ENCODE measurements at places on chromosomes 7 and 10.

- DNase-seq, result no peak
These were observed 180.0 kb downstream of the HDAC9 start for GRCh38 chr7:18675579-18675978.

DNA sequence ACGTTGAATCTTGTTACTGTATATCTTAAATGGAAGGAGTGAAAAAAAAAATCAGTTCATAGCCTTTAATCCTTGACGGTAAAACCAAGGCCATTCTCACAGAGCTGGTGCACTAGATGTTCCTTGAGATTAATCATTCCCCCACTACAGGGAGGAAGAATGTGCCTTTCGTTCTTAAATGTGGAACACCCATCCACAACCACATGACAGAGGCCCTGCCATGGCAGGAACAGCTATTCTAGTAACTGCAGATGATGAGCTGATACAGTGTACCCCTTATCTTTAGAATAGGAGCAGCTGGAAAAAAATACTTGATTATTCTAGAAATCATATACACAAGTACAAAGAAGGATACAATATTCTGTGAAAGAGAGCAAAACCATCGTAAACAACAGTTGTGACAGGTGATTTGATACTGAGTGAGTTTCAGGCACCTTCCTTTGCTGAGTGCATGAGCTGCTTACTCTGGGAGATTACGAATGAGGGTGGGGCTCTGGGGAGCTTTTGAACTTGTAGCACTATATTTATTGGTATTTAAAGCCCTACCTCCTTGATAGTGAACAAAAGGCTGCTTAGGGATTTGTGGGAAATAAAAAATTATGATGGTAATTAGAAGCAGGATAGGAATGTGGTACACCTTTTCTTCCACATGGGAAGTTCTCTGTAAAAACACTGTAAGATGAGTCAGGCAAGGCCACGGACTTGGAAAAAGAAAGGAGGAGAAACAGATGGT is 244.4 kb upstream of the SLC26A5 start:
- DNase-seq, result no peak

DNA sequence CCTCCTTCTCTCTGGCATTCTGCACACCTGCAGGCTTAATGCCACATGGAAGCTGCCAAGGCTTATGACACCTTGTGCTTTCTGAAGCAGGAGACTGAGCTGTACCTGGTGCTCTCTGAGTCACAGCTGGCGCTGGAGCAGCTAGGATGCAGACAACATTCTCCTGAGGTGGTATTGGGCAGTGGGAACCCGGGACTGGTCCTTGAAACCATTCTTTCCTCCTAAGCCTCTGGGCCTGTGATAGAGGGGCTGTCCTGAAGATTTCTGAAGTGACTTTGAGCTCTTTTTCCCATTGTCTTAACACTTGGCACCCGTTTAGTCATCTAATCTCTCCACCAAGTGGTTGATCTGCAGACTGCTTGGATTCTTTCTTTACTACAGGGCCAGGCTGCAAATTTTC is 508.4 kb downstream of the TFEC start:
- no peak for DNase-seq

DNA sequence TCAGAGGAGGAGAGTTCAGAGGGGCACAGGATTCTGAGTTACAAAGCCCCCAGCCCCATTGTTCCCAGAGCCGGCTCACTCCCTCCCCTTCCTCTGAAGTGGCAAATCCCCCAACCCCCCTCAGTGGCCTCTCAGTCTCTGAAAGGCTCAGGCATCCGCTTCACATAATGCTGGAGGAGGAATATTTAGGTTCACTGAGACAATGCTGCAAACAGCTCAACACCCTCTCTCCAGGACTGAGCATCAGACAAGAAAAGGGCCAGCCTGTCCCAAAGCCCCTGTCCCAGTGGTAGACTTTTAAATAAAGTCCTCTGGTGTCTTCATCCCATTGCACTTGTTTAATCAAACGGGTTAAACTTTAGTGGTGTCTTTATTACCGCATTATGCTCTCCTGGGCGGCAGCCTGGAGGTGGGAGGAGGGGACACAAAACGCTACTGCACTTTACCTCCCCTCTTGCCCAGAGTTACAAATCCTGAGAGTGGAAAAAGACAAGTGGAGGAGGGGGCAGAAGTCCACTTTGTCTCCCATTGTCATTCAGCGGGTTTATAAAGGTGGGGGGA is 257.9 kb downstream of the FGFR2 start:
- no peak for DNase-seq

DNA sequence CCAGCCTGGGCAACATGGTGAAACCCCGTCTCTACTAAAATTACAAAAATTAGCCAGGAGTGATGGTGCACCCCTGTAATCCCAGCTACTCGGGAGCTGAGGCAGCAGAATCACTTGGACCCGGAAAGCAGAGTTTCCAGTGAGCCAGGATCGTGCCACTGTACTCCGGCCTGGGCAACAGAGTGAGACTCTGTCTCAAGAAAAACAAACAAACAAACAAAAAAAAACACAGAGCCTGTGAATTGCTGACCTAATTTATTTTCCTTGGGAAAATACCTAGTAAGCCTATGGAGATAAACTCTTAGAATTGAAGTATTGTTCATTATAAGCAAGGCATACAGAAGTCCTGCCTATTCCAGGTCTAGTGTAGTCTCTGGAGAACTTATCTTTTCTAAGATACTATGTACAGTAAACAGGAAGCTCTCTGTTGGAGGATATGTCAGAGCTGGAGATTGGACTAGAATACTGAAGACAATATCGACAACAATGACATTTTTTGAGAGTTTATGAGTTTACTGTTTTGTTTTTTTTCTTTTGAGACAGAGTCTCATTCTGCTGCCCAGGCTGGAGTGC is 14.9 kb downstream of the GTF2I start:
- DNase-seq, result no peak

- no peak for DNase-seq
These were observed 272.4 kb downstream of the ADARB2 start for GRCh38 chr10:1464881-1465417.

- no peak for DNase-seq
These were observed 51.2 kb downstream of the PDE1C start for GRCh38 chr7:32018845-32019578.

- no peak for DNase-seq
These were observed 590.6 kb downstream of the DNAJB6 start for GRCh38 chr7:157927313-157927925.

GRCh38 chr10:74156919-74157289 is 5.9 kb downstream of the ADK start:
- DNase-seq, result no peak

DNA sequence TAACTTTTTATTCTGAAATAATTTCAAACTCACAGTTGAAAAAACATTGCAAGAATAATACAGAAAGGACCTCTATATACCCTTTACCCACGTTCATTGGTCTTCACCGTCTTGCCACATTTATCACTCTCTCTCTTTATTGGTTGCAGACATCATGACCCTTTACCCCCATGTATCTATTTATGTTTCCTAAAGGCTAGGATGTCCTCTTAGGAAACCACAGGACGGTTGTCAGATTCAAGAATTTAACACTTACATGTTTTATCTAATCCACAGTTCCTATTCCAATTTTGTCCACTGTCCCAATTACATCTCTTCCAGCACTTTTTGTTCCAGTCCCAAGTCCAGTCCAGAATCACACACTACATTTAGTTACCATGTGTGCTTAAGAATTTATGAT is 67.6 kb upstream of the FGFR2 start:
- DNase-seq, result no peak

GRCh38 chr10:77609781-77610272 is 27.8 kb downstream of the KCNMA1 start:
- no peak for DNase-seq

GRCh38 chr10:99276848-99277486 is 41.3 kb upstream of the HPSE2 start:
- no peak for DNase-seq

Data from C1 segment of cervical spinal cord (tissue), 14 donors.